ENCODE measurements at places on chromosomes 16 and 17. TPM values are rescaled to one million over a fixed set of nuclear protein-coding genes. Genes with fewer than 3 reads are reported as not detected.
A peak's percentile ranks its signal among the peaks of the same experiment; 100 is the strongest.

- H3K4me3 ChIP-seq: no peak overlapping the region
- H3K36me3 ChIP-seq: peaks cover 28% of the 10 kb centered on the region
- no peaks in the 10 kb centered on the region for H3K27me3 ChIP-seq
- peaks cover 59% of the 10 kb centered on the region for H3K4me1 ChIP-seq
- H3K27ac ChIP-seq: peak overlapping the region; percentile 65
Observed at GRCh38 chr17:2250140-2251095, 53.2 kb downstream of the SMG6 start.

- no peak overlapping the region for H3K4me3 ChIP-seq
- no peaks in the 10 kb centered on the region for H3K36me3 ChIP-seq
- H3K27me3 ChIP-seq: peaks cover 8% of the 10 kb centered on the region
- no peak overlapping the region for H3K27ac ChIP-seq
- no peak for DNase-seq
Observed at GRCh38 chr17:8701221-8701620, 43.4 kb downstream of the CCDC42 start.

DNA sequence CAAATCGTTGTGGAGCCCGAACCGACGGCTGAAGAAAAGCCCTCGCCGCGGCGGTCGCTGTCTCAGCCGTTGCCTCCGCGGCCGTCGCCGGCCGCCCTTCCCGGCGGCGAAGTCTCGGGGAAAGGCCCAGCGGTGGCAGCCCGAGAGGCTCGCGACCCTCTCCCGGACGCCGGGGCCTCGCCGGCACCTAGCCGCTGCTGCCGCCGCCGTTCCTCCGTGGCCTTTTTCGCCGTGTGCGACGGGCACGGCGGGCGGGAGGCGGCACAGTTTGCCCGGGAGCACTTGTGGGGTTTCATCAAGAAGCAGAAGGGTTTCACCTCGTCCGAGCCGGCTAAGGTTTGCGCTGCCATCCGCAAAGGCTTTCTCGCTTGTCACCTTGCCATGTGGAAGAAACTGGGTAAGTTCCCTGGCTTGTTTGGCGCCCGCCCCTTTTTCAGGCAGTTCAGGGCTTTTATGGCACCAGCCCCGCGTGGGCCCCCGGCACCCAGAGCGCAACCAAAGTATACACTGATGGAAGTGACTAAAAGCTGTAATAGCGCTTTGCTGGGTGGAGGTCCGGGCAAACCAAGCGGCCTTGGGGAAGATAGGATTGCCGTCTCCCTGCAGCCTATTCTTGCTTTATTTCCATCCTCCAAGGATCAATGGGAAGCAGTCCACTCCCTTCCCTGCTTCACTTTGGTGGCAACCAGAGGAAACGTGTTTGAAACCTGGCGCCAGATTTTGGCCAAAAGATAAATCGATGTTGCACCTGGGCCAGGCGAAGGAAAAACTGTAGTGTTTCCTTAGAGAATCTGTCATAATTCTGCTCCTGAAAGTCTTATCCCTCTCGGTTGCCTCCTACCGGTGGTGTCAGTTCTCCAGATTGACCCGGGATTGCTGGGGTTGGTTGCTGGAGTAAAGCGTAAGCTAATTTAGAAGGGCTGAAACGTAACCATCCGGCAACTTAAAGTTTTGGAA is 775 bp downstream of the PPM1D start:
- no peaks in the 10 kb centered on the region for H3K27me3 ChIP-seq
- peak overlapping the region; percentile 93 for H3K4me3 ChIP-seq
- peak; percentile 79 for DNase-seq

Gene MYH2
- total RNA-seq: not detected

DNA sequence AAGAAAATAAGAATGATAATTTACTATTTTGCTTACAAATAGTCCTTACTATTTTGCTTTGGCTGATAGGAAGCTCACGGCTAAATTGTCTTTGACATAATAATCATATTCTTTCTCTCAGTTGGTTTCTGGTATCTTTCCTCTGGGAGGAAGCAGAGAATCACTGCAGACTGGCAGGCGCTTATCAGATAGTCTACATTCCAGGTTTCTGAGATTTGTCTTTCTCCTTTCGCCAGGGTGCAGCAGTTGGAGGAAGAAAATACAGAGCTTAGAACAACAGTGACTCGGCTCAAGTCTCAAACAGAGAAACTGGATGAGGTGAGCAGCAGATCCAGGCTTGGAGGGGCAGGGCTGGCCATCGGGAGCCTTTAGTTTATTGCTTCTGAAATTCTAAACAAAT is 136.1 kb downstream of the RAB11FIP4 start:
- H3K36me3 ChIP-seq: peaks cover 16% of the 10 kb centered on the region
- H3K4me1 ChIP-seq: no peaks in the 10 kb centered on the region
- H3K4me3 ChIP-seq: no peak overlapping the region
- DNase-seq: no peak

Gene DCAF7
- 103 TPM for total RNA-seq

- H3K4me3 ChIP-seq: no peak overlapping the region
- H3K36me3 ChIP-seq: no peaks in the 10 kb centered on the region
- peaks cover 13% of the 10 kb centered on the region for H3K27me3 ChIP-seq
- no peak overlapping the region for H3K27ac ChIP-seq
- no peak for DNase-seq
Observed at GRCh38 chr16:48121276-48121675, 34.5 kb downstream of the ABCC12 start.

- H3K4me1 ChIP-seq: peaks cover 4% of the 10 kb centered on the region
- H3K27ac ChIP-seq: no peak overlapping the region
- no peaks in the 10 kb centered on the region for H3K27me3 ChIP-seq
- no peaks in the 10 kb centered on the region for H3K36me3 ChIP-seq
- H3K4me3 ChIP-seq: no peak overlapping the region
Observed at GRCh38 chr17:74404218-74404617, 27.7 kb upstream of the GPRC5C start.

GRCh38 chr16:19393226-19394111 is 24.2 kb upstream of the TMC5 start:
- no peak overlapping the region for H3K27ac ChIP-seq
- no peaks in the 10 kb centered on the region for H3K36me3 ChIP-seq
- DNase-seq: no peak
- H3K4me1 ChIP-seq: no peaks in the 10 kb centered on the region

Gene CMTM1
- total RNA-seq: 4.2 TPM
